ENCODE measurements at places on chromosomes 13 and 19. TPM values are rescaled to one million over a fixed set of nuclear protein-coding genes. Genes with fewer than 3 reads are reported as not detected.
A peak's percentile ranks its signal among the peaks of the same experiment; 100 is the strongest.

- DNase-seq: no peak
These were observed 3.8 kb downstream of the RNF126 start for GRCh38 chr19:658916-659839.

DNA sequence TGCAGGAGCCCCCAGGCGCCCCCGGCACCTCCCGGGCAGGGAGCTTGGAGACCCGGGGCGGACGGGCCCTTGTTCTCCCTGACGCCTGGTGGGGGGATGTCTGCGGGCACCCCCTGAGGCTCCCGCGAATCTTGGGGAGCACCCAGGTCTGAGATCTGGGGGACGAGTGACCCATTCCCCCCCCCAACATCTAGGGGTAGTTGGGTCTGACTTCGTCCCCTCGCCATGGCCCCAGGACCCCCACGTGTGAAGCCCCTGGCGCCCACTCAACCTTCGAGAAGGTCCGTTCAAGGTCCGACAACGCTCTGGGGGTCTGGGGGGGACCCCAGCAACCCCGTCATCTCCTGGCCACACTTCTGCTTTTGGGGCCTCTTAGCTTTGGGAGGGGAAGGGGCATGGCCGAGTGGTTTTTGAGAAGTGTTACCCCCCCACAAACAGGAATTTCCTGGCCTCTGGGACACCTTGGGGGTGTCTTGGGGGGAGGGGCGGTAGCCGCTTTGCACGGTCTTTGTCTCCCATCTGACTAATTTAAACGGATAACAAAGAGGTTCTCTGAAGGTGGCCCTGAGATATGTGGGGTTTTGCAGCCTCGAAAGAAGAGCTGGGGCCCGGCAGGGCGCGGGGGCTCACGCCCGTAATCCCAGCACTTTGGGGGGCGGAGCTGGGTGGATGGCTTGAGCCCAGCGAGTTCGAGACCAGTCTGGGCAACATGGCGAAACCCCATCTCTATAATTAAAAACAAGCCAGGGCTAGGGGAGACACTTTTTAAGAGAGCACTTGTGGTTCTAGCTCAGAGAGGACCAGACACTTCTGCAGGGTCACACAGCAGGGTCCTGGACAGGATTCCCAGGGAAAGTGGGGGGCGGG, 608 bp downstream of the CNN2 start:
- peak; percentile 47 for DNase-seq

Gene ZNF793
- total RNA-seq: 3.9 TPM

Gene CLDN10
- not detected for total RNA-seq

DNA sequence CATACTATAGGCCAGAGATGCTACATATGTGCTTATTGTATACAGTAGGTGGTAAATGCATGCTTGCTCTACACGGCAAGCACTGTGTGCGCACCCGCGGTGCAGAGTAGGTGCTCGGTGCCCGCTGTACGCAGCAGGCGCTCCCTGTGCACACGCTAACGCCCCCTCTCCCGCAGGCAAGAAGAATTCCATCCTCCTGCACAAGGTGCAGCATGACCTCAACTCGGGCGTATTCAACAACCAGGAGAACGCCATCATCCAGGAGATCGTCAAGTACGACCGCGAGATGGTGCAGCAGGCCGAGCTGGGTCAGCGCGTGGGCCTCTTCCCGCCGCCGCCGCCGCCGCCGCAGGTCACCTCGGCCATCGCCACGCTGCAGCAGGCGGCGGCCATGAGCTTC, 17.7 kb downstream of the POLRMT start:
- no peak for DNase-seq

DNA sequence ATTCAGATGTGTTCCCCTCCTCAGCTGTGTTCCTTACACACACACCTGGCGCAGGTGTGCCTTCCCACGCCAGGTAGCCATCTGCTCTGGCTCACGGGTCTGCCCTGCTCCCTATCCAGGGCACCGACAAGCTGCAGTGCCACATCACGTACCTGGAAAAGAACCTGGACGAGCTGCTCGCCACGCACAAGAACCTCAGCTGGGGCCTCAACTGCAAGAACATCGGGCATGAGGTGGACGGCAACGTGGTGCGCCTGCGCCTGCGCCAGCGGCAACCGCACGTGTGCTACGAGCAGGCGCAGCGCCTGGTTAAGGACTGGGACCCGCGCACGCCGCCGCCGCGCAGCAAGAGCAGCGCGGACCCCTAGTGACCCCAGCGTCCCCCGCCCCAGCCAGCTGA, 26.5 kb upstream of the CASP14 start:
- DNase-seq: no peak

- DNase-seq: no peak
These were observed 10.1 kb downstream of the TDRD3 start for GRCh38 chr13:60407095-60407494.

DNA sequence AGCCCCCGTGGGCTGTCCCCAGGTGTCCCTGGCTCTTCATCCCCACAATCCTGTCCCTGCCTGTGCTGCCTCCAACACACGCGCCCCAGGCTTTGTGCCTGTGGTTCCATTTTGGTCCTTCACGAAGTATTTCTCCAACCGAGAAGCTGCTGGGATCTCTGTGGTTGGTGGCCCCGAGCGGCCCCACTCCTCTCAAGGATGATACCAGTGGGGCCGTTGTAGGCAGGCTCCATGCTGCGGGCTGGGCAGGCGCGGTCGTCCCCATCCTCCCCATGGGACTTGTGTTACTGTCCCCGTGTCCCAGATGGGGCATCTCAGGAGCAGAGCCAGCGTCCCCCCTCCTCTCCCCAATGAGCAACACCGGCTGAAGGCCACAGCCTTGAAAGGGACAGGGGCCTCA, 3.7 kb upstream of the ZNF554 start:
- no peak for DNase-seq

Gene ZNF730
- total RNA-seq: 0.52 TPM
